Left kidney (tissue), 8 donors: ENCODE measurements at places on chromosomes 1 and 21. TPM values are rescaled to one million over a fixed set of nuclear protein-coding genes. Genes with fewer than 3 reads are reported as not detected.

GRCh38 chr1:66043186-66043585 is 250.5 kb downstream of the PDE4B start:
- DNase-seq, result no peak

- no peak for DNase-seq
These were observed 152.6 kb upstream of the LMO4 start for GRCh38 chr1:87176087-87176486.

GRCh38 chr1:54413295-54413694 is 7.1 kb upstream of the SSBP3 start:
- DNase-seq, result no peak

The THAP3 gene
- 18.3 TPM for polyA plus RNA-seq

The OR2T1 gene
- polyA plus RNA-seq, result not detected

GRCh38 chr1:240128366-240128765 is 36.7 kb downstream of the FMN2 start:
- no peak for DNase-seq

DNA sequence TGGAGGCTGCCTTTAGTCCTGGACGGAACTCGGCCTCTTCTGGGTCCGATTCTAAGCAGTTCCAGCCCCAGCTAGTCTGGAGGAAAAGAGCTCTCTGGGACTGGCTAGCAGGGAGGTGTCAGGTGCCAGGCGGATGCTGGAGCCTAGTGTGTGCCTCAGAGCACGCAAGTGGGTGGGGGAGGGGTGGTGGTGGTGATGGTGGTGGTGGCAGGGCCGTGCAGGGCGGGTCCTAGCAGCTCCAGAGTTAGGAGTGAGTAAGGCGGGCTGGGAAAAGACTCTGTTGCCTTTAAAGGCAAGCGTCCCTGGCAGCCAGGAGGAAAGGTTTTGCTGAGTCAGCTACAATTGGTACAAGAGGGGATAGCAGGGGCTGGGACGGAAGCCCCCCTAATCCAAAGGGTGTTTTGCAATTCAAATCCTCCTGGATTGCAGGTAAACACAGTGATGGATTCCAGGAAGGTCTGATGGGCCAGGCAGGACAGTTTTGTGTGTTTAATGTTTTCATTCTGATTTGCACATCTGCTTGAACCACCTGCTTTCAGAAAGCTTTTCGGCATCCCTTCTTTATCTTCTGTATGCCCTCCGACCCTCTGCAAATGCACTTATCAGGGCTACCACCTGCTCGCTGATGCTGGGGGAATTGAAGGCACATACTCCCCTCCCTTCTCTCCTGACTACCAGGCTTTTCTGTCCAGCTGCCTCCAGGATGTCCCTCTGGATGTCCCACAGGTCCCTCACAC is 4.1 kb upstream of the SLC2A1 start:
- DNase-seq, result no peak

DNA sequence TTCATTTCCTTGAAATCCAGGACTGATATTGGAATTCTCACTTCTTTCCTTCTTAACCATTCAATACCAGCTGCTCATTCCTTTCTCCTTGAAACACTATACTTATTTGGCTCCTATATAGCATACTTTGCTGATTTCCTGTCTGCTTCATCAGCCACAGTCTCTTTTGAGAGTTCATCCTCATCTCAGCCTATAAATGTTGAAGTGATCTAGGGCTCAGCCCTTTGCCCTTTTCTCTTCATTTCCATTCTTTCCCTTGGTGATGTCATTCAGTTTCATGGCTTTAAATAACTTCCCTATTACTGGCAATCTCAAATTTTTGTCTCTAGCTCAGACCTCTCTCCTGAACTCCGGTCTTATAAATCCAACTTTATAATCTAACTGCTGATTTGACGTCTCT is 24.1 kb upstream of the RABGAP1L start:
- no peak for DNase-seq

The SERTAD4 gene
- 3.3 TPM for polyA plus RNA-seq
